ENCODE measurements at places on chromosomes 6 and 20.
A peak's percentile ranks its signal among the peaks of the same experiment; 100 is the strongest.

- no peak for DNase-seq
Observed at GRCh38 chr6:167479901-167480648, 155.2 kb downstream of the TTLL2 start.

- no peak for DNase-seq
Observed at GRCh38 chr6:116586738-116587137, 15.4 kb downstream of the RWDD1 start.

DNA sequence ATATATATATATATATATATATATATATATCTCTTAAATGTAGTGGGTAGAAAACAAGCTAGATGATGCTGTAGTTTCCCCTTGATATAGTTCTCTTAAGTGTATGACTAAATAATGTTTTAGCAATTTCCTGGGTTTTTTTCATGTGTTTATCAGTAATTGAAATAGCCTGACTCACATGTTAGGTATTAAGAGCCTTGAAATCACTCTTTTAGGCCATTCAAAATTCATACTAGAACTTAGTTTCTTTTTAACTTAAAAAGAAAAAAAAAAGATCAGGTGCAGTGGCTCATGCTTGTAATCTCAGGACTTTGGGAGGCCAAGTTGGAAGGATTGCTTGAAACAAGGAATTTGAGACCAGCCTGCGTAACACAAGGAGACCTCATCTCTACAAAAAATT lies 44.1 kb downstream of the NKX2-4 start:
- no peak for DNase-seq

DNA sequence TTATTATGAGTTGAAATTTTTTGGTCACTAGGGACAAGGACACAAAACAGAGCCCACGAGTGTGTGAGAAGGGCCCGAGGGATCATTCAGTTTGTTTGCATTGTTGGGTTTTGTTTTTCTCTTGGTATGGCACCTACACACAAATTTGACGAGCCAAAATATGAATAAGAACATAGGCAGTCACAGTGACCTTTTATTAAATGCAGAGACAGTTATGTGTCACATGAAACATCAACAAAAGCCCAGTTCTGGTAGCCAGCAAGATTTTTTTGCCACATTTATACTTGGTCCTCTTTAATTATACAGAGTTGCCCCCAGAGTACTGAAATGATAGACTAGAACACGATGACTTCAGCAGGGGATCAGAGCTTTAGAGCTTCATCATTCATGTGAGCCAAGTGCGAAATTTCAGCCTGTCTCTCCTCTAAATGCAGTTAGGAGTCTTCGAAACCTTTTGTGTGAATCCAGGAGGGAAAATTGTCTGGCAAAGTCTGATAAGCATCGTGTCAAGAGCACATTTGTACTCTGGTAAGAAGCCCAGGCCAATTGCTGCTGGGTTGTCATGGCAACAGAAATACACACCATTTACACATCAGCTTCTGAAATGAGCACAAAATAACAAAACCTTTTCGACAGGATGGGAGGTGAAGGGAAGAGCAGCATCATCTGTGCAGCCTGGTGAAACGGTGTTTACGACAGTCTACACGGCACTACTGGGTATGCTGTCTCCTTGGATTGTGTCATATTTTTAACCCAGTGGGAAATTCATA lies 79.2 kb upstream of the RIPOR2 start:
- DNase-seq: peak; percentile 70

- no peak for DNase-seq
Observed at GRCh38 chr6:77463308-77463860, at the start of gene HTR1B. TSS of gene HTR1B (minus strand) at chr6:77463491. CDS start at chr6:77463403, 88 bp downstream.

DNA sequence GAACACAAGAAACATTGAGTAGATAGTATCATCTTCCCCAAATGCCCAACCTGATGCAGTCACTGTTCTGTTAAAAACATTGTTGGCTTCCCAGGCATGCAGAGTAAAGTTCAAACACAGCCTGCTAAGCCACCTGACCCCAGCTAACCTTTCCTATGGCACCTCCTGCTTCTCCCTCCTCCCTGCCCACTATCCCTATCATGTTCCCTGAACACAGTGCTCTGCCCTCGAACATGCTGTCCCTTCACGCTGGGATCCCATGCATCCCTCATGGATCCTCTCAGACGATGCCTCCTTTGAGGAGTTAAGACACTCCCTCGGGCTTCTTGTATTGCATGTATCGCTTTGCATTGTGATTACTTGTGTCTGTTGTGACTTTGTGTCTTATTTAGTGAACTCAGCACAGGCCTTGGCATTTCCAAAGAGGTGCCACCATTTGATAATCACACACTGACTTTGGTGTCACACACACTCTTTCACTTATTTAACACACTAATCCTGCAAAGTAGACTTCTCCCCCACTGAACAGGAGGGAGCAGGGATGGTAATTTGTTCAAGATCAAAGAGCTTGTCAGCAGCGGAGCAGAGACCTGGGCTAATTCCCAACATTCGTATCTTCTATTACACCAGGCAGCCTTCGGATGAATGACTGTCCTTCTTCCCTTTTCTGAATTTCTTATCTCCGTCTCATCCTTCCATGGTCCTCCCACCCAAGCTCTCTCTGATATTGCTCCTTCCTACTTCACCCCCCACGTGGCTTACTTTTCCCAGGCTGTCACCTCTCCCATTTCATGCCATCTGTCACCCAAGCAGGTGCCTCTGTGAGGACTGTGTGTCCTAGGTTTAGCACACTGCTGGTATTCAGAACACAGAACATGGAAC lies 28.3 kb upstream of the SMIM29 start:
- DNase-seq: no peak

DNA sequence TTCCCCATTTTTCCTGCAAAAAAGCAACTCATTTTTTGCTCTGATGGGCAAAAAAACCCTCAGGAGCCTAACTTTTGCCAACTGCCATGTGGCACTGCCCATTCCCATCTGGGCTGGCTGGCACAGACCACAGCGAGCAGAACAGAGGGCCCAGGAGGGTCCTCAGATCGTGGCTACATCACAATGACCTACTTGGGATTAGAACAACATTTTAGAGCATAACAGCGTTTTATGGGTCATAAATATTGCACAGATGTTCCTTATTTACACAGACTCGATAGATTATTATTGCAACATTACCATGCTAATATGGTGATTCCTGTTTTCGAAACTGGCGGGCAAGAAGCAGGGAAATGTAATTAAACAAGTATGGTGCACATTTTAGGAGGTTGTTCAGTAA lies 28.0 kb downstream of the PTPRT start:
- DNase-seq: no peak

GRCh38 chr20:32743237-32744112 lies at the start of gene COMMD7:
TSS of gene COMMD7 (minus strand) at chr20:32743467. CDS start at chr20:32743391, 76 bp downstream.
- DNase-seq: peak; percentile 79
